ENCODE measurements at places on chromosomes 16 and 17.

- DNase-seq: no peak
Observed at GRCh38 chr16:28543072-28543471, 4.3 kb upstream of the NUPR1 start.

DNA sequence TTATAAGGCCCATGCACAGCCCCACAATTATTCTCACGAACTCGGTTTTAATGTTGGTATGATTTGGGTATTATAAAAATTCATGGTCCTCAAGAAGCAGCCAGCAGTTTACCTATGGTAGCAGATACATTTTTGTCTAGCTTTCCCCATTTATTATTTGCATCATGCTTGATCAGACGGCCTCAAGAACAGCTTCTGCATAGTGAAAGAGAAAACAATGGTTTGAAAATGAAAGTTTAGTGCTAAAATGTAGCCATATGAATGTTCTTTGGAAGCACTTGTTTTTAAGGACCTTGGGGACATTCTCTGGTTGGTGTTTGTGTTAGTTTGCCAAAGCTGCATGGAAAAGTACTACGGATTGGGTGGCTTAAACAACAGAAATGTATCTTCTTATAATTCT lies 72.4 kb upstream of the CPHXL start:
- no peak for DNase-seq

- DNase-seq: no peak
Observed at GRCh38 chr17:38711792-38712571, 6.9 kb downstream of the MLLT6 start.

DNA sequence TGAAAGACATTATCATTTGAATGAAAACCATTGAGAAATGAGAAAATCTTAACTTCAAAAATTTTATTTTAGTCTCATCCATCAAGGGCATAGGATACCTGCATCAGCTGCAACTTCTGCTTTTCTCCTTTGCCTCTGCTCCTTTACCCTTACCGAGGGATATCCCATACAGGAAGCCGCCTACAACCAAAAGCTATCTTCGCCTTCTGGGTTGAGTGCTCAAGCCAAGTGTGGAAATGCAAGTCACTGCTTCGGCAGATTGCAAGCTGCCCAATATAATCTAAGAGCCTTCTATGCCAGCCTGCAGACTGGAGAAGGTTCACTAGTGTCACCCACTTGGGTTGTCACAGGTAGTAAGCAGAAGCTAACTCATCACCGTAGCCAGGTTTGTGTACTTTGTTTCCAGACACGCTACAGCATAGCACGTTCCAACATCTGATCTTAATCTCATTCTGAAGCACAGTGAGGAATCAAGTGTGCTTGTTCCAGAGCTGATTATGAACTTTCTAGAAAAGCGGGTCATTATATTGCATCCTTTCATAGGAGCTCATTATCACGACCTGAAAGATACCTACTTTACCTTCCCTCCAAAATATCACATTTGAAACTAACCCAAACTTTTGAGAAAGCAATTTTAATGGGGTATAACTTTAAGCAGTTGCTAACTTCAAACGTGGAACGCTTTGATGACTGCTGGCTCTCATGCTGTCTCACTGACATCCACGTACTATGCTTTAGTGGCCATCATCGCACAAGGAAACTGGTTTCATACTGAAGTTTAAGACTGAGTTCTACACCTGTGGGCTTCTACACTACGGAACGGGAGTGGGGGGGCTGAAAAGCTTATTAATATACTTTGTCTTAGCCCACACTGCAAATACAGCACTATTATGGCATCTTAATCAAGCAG lies 8.0 kb upstream of the UNK start:
- no peak for DNase-seq

GRCh38 chr17:4234401-4234800 lies 29.4 kb downstream of the ANKFY1 start:
- DNase-seq: no peak

GRCh38 chr16:9763505-9763904 lies 418.7 kb downstream of the GRIN2A start:
- DNase-seq: no peak

GRCh38 chr17:50542795-50543774 lies 3.9 kb upstream of the SPATA20 start:
- DNase-seq: no peak

GRCh38 chr17:14746822-14747602 lies 446.1 kb downstream of the HS3ST3B1 start:
- no peak for DNase-seq

DNA sequence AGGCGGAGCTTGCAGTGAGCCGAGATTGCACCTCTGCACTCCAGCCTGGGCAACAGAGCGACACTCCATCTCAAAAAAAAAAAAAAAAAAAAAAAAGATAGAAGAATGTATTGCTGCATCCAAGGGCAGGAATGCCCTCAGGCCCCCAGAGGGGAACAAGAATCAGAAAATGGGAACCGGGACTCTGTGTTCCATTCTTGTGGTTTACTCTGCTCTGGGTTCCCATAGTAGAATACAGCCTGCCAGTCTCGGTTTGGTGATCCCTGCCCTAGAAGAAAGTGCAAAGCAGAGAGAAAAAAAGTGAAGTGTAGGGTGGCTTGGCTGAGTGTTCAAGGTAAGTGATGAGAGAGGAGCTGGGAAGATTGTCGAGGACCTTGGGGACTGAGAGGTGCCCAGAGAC lies 27.4 kb upstream of the KDM6B start:
- no peak for DNase-seq

DNA sequence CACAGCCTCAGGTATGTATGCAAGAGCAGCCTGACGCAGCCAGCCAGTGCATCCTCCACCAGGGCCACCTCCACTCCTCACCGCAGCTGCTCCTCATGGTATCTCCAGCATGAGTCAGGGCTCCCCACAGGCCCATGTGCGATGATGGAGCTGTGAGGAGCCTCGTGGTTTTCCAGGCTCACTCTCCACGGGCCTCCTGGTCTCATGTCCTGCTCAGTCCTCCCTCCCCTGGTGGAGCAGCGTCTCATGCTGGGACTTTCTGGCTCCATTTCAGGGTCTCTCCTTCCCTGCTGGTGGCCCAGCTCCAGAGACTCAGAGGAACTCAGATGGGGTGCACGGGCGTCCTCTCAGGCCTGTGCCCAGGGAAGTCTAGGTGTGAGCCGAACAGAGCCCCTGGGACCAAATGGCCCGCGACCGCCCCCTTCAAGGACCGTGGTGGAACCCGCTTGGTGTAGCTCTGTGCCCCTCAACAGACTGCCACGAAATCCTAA lies 70.4 kb downstream of the METRNL start:
- DNase-seq: no peak

- no peak for DNase-seq
Observed at GRCh38 chr16:77336637-77337036, 98.2 kb downstream of the ADAMTS18 start.

GRCh38 chr16:8391257-8391656 lies 199.1 kb downstream of the TMEM114 start:
- no peak for DNase-seq

DNA sequence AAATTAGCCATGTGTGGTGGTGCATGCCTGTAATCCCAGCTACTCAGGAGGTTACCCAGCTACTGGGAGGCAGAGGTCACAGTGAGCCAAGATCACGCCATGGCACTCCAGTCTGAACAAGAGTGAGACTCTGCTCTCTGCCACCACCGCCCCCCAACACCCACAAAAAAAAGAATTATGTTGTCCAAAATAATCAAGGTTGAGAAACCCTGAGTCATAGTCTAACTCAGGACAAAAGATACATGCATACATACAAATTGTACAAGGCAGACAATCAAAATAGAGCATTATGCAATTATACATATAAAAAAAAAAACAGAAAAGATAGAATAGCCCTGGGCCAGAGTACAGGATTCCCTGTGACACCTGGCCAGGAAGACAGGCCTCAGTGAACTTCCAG lies 6.6 kb upstream of the KPNB1 start:
- DNase-seq: no peak

- DNase-seq: no peak
Observed at GRCh38 chr16:2205967-2206313, 686 bp downstream of the MLST8 start.

DNA sequence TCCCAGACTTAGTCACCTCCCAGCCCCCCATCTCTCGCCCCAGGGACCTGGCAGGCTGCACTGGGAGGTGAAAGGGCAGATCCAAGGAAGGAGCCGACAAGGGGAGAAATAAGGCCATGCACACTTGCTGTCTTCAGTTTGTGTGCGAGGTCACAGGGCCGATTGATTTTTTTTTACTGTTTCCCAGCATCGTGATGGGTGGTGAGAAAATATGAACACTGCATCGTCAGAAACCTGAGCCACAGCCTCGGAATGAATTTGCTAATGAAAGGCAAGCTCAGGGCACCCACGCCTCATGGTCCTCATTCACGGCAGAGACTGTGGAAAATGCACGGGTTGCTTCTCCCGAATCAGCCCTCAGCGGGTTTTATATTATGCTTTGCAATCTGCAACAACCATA lies 98.0 kb downstream of the SOCS1 start:
- DNase-seq: no peak

DNA sequence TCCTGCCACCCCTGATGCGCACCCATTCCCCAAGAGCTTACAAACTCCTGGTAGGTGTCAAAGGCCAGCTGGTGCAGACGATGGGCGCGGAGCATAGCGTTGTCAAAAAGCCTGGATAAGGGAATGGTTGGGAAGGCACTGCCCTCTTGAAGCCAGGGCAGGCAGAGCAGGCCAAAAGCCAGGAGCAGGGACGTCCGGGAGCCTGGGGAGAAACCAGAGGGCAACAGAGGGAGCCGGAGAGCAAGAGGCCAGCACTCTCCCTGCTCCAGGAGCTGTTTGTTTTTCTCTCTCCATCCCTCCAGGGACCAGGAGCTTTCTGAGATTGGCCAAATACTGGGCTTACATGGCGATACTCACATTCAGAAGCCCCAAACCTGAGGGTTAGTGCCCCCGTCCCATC lies 334 bp downstream of the GH1 start:
- no peak for DNase-seq

GRCh38 chr17:49715216-49715615 lies 7.5 kb upstream of the SLC35B1 start:
- no peak for DNase-seq

DNA sequence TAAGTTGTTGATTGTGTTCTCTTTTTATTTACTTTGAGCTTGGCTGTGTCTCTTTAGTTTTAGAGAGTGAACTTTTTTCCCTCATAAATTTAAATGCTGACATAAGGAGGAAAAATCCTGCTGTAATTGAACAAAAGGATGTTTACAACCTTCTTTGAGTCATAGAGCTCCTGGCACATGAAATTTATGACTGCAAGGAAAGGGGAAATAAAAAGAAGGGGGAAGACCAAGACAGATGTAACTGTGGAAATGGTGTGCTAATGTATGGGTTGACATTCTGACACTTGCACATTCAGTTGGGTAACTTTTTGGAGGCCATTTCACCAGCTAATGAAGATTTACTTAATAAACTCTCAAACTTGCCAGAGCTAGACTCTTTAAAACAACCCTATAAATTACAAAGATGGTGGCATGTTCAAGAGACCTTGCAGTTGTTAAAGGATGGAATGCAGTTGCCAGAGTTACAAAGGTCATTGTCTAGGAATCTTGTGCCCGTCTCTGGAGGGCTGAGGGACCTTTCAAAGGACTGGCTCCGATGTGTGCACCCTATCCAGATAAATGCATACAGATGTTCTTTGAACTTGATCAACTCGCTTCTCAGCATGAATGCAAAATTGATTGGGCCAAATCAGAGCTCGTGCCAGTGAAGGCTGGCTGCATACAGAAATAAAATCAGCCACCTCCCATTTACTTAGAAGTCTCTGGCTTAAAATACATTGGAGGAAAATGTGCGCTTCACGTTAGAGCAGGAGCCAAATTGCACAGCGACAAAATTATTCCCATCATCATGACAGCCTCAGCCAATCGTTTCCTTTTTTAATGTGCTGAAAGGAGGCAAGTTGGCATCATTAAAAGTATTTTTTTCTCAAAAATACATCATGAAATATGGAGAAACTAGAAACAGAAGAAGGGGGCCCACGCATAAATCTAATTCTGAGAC lies 289.0 kb upstream of the XYLT1 start:
- DNase-seq: no peak

DNA sequence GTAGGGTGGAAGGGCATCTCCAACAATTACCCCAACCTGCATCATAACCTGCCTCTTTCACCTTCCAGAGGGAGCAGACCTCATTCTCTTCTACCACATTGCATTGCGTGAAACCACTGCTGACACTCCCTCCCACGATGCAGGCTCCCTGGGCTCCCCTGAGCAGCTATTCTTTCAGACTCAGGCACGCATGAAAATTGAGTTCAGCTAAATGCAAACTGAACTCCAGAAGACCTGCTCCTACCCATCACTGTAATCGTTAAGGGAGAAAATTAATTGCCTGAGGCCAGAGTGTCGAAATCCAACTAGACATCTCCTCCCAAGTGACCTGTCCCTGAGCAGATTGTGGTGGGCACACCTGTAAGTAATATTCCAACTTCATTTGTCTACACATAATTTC lies 186.0 kb downstream of the GRIN2A start:
- DNase-seq: no peak

DNA sequence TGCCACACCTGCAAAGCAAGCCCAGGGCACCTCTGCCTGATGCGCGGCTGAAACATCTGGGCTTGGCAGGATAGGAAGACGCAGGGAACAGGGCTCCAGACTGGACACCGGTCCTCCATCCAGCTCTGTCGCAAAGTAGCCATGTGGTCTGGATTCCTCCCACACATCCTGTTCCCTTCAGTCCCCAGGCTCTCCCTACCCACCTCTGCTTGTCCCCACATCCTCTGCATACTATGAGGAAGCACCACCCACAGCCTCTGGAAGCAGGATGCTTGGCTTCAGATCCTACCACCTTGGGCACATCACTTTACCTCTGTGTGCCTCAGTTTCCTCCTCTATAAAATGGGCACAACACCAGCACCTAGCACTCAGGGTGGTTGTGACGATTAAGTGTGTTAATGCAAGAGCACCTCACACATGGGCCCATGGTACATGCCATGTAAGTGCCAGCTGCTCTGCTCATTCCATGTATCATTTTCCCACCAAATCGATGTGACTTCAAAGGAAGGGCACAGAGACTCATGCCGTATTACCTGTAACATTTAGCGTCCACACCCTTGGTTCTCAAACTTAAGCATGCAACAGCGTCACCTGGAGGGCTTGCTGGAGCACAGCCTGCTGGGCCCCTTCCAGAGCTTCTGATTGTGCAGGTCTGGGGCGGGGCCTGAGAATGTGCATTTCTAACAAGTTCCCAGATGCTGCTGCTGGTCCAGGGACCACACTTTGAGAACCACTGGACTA lies 138.6 kb upstream of the SDK2 start:
- no peak for DNase-seq

- DNase-seq: no peak
Observed at GRCh38 chr17:78020717-78021108, 62.2 kb downstream of the TNRC6C start.

- no peak for DNase-seq
Observed at GRCh38 chr17:31754239-31754945, 104.7 kb downstream of the COPRS start.
